Thymus (tissue), 14 donors: ENCODE measurements at places on chromosomes 12 and 14. TPM values are rescaled to one million over a fixed set of nuclear protein-coding genes. Genes with fewer than 3 reads are reported as not detected.

KIF5A gene
- polyA plus RNA-seq = 0.27 TPM

DNA sequence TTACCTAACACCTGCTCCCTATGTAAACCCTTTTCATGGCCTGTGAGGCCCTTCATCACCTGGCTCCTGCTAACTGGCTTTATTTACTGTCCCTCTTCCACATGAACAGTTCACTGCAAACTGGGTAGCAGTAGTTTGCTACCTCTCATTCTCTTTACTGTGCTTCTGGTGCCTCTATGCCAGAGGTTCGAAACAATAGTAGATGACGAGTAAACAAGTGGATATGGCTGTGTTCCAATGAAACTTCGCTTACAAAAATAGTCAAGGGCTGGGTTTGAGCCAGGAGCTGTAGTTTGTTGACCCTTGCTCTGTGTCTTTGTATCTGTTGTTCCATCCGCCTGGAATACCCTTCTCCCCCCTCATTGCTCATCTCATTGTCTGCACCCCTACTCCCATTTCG is 233.6 kb upstream of the RMST start:
- H3K36me3 ChIP-seq = no peaks in the 10 kb centered on the region
- no peak for DNase-seq
- H3K4me1 ChIP-seq = no peaks in the 10 kb centered on the region
- no peak overlapping the region for H3K4me3 ChIP-seq
- H3K27me3 ChIP-seq = no peaks in the 10 kb centered on the region

RIMBP2 gene
- 0.78 TPM for polyA plus RNA-seq

- H3K4me3 ChIP-seq = no peak overlapping the region
- no peak overlapping the region for H3K27ac ChIP-seq
- no peaks in the 10 kb centered on the region for H3K27me3 ChIP-seq
- no peak for DNase-seq
- H3K36me3 ChIP-seq = no peaks in the 10 kb centered on the region
Measured at GRCh38 chr12:98198261-98198982, 317.0 kb upstream of the TMPO start.

GRCh38 chr12:6766651-6767349 is 637 bp downstream of the PTMS start:
- peaks cover 17% of the 10 kb centered on the region for H3K27me3 ChIP-seq
- no peak for DNase-seq
- peaks cover 33% of the 10 kb centered on the region for H3K4me1 ChIP-seq
- no peaks in the 10 kb centered on the region for H3K36me3 ChIP-seq
- no peak overlapping the region for H3K27ac ChIP-seq

SDR9C7 gene
- polyA plus RNA-seq = 2.3 TPM

DNA sequence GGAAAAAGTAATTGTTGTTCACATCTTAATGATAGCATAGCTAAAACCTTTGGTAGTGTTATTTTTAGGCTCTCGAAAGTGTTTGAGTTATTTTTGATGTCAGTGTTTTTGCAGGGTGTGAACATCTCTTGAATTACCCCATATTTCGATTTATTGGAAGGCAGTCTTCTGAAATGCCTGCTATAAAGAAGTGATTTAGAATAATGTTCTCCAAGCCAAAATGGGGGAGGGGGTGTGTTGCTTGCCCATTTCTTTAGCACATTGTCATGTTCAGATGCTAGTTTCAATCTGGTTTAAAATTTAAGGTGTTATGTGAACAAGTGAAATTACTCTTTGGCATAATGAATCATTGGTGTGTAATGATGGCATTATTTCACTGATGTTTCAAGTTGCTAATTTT is 110.6 kb downstream of the SYNE2 start:
- no peak for DNase-seq
- no peak overlapping the region for H3K4me3 ChIP-seq
- no peak overlapping the region for H3K27ac ChIP-seq
- no peaks in the 10 kb centered on the region for H3K27me3 ChIP-seq
- H3K4me1 ChIP-seq = no peaks in the 10 kb centered on the region

AGAP2 gene
- polyA plus RNA-seq = 15.5 TPM

GRCh38 chr12:81329085-81329484 is 251.2 kb downstream of the ACSS3 start:
- no peak overlapping the region for H3K27ac ChIP-seq
- DNase-seq = no peak
- H3K4me1 ChIP-seq = no peaks in the 10 kb centered on the region
- H3K36me3 ChIP-seq = no peaks in the 10 kb centered on the region

DNA sequence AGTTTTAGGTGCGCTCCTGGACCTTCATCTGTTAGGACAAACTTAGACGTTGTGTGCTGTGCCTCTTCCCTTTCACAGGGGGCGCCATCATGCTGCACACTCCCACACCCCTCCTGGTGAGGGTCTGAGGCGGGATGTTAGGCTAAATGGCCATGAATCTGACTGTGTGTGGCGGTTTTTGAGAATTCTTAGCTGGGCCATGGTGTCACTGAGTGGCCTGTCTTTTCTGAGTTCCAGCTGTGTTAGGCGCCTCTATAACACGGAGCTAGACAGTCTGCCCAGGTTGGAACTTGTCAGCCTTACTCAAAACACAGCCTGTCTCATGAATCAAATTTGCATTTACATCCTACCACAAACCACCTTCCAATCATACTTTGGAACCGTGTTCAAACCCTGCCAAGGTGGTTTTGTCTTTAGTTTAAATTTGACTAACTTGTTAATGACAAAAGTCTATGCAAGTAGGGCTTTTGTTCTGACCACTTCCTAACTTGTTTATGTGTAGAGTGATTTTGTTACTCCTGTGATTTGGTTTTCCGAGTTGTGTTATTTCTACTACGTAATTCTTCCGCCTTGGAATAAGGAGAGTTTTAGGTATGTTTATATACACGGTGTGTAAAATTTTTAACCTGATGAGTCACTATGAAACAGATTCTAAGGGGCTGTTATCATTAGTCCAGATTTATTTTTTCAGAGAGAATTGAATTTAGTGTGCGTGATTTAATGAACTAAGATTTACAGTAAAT is 19.6 kb downstream of the ACVR1B start:
- no peaks in the 10 kb centered on the region for H3K27me3 ChIP-seq
- peaks cover 8% of the 10 kb centered on the region for H3K36me3 ChIP-seq
- H3K4me3 ChIP-seq = no peak overlapping the region
- H3K4me1 ChIP-seq = peaks cover 54% of the 10 kb centered on the region
- no peak for DNase-seq
- H3K27ac ChIP-seq = peak overlapping the region; percentile 10

JPH4 gene
- 0.59 TPM for polyA plus RNA-seq

GRCh38 chr12:125841332-125841731 is 776.1 kb downstream of the AACS start:
- no peaks in the 10 kb centered on the region for H3K36me3 ChIP-seq
- no peak overlapping the region for H3K27ac ChIP-seq
- no peak overlapping the region for H3K4me3 ChIP-seq
- H3K4me1 ChIP-seq = no peaks in the 10 kb centered on the region
- DNase-seq = no peak
- H3K27me3 ChIP-seq = no peaks in the 10 kb centered on the region

RPL10L gene
- polyA plus RNA-seq = not detected

GRCh38 chr14:72518809-72519377 is 375.0 kb downstream of the DPF3 start:
- no peaks in the 10 kb centered on the region for H3K36me3 ChIP-seq
- H3K27me3 ChIP-seq = no peaks in the 10 kb centered on the region
- no peak for DNase-seq
- peak overlapping the region; percentile 73 for H3K27ac ChIP-seq
- H3K4me3 ChIP-seq = no peak overlapping the region
- peaks cover 16% of the 10 kb centered on the region for H3K4me1 ChIP-seq

POLR3B gene
- polyA plus RNA-seq = 4.5 TPM

DNA sequence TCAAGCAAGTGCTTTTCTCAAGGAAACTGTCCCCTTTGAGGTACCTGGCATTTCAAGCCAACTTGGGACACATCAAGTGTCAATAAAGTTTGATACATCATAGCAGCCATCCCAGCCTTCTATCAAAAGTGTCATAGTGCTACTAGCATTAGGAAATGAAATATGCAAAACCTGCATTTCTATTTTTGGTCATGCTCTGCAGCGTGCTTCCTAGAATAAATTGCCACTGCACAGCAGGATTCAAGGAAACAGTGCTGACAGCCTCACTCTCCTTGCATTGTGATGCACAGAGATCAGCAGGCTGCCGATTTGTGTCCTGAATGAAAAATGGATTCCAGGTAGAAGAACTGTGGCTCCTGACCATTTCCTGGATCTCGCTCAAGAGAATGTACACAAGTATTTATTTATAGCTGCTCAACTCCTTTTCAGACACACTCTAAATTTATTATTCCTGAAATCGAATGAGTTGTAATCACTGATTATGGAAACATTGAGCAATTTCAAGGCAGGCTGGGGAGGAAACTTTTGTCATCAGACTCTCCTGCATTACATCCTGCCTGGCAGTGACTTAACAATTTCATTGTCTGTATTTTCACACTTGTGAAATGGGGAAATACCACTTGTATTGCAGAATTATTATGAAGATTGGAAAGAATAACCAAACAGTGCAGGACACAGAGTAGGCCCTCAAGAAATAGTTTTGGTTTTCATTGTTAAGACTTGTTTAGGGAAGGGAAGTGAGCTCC is 120.9 kb downstream of the SLC38A6 start:
- H3K36me3 ChIP-seq = no peaks in the 10 kb centered on the region
- H3K27me3 ChIP-seq = no peaks in the 10 kb centered on the region
- H3K27ac ChIP-seq = no peak overlapping the region
- no peak for DNase-seq

DNA sequence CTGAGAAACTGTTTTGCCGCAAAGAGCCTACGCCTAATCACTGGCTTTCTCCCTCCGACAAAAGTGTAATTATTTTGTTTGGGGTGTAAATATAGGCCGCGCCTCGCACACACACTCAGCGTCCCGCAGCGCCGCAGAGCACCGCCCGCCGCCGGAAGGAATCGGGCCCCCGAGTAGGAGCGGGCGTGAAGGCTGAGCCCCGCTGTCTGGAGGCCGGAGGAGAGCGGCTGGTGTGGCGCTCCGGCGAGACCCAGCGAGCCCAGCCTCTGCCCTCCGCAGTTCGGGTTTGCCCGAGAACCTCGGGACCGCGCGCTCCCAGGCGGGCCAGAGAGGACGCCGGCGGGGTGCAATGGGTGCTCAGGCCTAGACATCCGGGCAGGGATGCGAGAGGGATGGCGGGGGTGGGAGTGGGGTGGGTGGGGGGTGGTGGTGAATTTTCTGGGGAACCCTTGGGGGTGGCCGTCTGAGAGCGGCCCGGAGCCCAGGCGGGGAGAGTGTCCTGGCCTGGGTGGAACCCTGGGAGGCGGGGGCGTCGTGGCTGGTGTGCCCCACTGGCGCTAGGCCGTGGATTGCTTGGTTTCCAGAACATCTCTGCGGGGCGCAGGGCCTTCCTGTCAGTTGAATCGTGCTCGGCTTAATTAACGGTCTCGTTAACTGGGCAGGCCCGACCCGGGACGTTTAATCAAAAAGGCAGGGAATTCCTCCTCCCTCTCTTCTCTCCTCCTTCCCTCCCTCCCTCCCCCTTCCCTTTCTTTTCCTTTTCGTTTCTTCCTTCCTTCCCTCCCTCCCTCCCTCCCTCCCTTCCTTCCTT is 4.7 kb upstream of the LHX5 start:
- H3K36me3 ChIP-seq = no peaks in the 10 kb centered on the region
- H3K27me3 ChIP-seq = peaks cover 90% of the 10 kb centered on the region
- H3K4me3 ChIP-seq = no peak overlapping the region
- H3K27ac ChIP-seq = no peak overlapping the region

GRCh38 chr12:2750185-2750584 is 44.6 kb upstream of the FKBP4 start:
- H3K27ac ChIP-seq = no peak overlapping the region
- no peaks in the 10 kb centered on the region for H3K36me3 ChIP-seq
- no peak for DNase-seq
- peaks cover 2% of the 10 kb centered on the region for H3K4me1 ChIP-seq
- peaks cover 14% of the 10 kb centered on the region for H3K27me3 ChIP-seq
- H3K4me3 ChIP-seq = no peak overlapping the region

GRCh38 chr12:57430112-57430930 is 522 bp downstream of the R3HDM2 start:
- peak overlapping the region; percentile 92 for H3K27ac ChIP-seq
- H3K36me3 ChIP-seq = peaks cover 5% of the 10 kb centered on the region
- H3K27me3 ChIP-seq = no peaks in the 10 kb centered on the region
- peaks cover 5% of the 10 kb centered on the region for H3K4me1 ChIP-seq
- H3K4me3 ChIP-seq = peak overlapping the region; percentile 96

DNA sequence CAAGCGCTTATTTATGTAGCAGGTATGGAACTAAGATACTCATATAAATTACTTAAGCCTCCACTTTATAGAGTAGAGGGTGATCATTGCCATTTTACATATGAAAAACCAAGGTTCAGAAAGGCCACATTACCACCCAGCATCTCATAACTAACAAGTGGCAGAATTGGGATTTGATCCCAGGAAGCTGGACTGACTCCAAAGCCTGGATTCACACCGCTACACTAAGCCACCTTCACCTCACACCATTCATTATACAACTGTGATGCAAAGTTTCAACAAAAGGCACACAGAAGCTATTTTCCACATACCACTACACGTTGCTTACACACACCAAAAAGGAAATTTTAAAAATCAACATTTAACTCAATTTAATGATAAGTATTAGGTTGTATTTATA is 370.6 kb downstream of the FUT8 start:
- no peak for DNase-seq
- H3K36me3 ChIP-seq = no peaks in the 10 kb centered on the region
- H3K4me3 ChIP-seq = no peak overlapping the region
- H3K27ac ChIP-seq = no peak overlapping the region
- H3K4me1 ChIP-seq = no peaks in the 10 kb centered on the region
- no peaks in the 10 kb centered on the region for H3K27me3 ChIP-seq

DNA sequence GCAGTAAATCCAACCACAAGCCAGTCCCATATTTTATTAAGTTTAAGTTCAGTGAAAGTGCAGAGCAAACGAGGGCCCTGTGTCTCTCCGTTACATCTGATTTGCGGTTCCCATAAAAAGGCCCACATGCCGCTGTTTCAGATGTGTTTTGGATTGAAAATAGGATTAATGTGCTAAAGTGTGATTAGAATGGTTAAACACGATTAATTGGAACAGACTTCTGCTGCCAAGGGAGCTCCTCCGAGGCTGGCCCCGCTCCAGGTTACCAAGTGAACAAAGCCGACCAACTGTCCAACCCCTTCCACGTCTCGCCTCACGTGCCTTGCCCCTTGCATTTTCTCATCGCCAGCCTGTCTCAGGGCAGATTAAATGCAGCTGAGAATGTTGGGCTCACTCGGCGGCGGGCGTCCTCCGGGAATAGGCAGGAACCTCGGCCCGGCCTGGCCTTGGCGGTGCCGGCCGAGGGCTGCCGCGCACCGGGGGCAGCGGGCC is 166.5 kb upstream of the GSC start:
- H3K4me1 ChIP-seq = no peaks in the 10 kb centered on the region
- H3K4me3 ChIP-seq = no peak overlapping the region
- H3K27ac ChIP-seq = no peak overlapping the region
- no peak for DNase-seq
- H3K36me3 ChIP-seq = no peaks in the 10 kb centered on the region
- H3K27me3 ChIP-seq = no peaks in the 10 kb centered on the region

TTC9 gene
- polyA plus RNA-seq = 6.1 TPM

GLIPR1L2 gene
- 2.1 TPM for polyA plus RNA-seq
